ENCODE measurements at places on chromosomes 13 and 19.

GRCh38 chr19:29886586-29886985, 55.5 kb upstream of the URI1 start:
- no peak for DNase-seq

DNA sequence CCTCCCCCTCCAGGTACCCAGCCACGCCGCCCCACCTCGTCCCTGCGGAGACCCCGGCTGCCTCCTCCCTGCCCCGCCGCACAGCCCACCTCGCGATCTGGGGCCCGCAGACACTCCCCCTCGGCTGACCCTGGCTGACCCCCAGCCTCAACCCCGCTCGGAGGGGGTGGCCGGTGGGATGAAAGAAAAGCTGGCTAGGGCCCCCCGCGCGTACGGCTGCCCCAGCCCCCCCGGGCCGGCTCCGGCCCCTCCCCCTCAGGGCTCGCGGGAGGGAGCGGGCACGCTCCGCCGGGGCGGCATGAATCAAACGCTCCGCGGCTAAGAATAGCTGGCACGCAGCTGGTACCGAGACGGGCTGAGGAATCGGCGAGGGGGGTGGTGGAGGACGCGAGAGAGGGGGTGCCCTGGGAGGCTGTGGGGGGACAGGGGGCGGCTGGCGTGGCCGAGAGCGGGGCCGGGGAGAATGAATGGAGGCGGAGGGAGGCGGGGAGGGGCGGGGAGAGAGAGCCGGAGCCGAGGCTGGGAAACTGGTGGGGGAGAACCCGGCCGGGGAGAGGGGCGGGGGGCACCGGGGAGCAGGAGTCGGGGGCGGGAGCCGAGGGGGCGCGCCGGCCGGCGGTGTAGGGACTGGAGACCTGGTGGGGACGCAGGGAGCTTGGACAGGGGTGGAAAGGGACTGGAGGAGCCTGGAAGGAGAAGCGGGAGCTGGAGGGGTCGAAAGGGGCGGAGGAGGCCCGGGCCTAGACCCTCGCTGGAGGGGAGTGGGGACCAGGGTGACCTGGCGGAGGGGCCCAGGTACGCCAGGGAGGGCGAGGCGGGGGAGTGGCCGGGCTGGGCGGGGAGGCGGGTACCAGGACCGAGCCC, 1.1 kb downstream of the SHANK1 start:
- DNase-seq = no peak

- DNase-seq = peak; percentile 69
Measured at GRCh38 chr13:19862481-19863313, 752 bp downstream of the ZMYM5 start.

- no peak for DNase-seq
Measured at GRCh38 chr19:2841855-2842574, 740 bp downstream of the ZNF555 start.

GRCh38 chr19:50889638-50890037, 16.4 kb downstream of the KLK2 start:
- no peak for DNase-seq

DNA sequence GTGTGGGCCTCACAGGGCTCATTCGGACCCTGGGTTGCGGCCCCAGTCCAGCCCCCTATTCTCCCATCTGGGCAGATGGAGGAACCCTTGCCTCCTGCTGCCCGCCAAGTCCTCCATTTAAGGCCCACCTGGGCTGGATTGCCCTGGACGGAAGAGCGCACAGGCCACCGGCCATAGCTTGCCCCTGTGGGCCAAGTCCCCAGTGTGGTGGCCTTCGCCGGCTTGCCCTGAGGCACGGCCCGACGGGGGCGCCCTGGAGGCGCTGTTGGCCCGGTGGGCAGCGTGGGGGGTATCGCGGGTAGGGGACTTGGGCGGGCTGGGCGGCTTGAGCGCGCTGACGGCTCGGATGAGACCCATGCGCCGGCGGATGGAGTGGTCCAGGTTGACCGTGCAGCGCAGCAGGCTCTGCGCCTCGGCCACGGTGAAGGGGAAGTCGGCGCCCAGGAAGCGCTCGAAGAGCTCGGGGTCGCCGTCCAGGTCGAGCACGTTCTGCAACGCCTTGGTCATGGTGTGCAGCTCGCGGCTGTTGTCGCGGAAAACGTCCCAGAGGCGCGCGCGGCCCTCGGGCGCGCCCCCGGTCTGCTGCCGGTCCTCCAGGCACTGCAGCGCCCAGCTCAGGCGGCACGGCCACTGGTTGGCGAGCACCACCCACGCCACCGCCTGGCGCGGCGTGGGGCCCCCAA, 8.8 kb downstream of the NKPD1 start:
- no peak for DNase-seq

GRCh38 chr19:41364524-41365391, 809 bp upstream of the B9D2 start:
- DNase-seq = no peak

DNA sequence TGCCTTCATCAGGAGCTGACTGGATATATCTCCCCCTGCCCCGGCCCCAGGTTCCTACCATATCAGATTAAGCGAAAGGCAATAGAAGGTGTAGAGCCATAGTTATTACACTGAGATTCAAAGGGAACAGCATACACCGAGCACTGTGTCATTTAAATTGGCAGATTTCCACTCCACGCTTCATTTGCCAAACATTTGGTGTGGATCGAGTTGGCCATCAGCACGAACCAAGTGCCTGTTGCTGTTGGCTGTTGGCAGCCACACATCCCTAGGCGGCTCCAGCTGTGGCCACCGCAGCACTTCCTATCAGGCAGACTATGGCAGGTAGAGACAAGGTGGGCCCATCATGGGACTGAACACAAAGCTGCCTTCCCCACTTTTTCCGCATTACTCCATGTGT, 115.8 kb downstream of the CCNA1 start:
- no peak for DNase-seq

GRCh38 chr19:35146746-35147459, 3.8 kb downstream of the FXYD7 start:
- DNase-seq = no peak

DNA sequence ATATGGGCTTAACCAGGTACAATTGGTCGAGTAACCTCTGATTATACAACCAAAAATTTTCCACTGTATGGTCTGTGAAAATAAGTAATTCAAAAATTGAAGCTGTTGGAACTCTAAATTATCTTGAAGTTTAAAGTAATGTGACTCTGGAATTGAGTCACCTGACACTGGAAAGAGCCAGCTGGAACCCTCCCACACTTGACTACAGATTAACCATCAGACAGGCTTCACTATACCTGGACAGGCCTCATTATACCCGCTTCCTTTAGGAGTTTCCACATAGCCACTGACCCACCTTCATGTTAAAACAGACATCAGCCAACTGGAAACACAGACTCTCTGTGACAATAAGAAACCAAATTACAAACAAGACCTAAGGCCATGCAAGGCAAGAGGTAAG, 1.3 kb downstream of the ZNF433 start:
- no peak for DNase-seq

- DNase-seq = no peak
Measured at GRCh38 chr13:41976476-41976875, 15.6 kb upstream of the VWA8 start.

- no peak for DNase-seq
Measured at GRCh38 chr19:54708781-54709180, 15.5 kb upstream of the KIR3DL3 start.

GRCh38 chr13:42876887-42877545, 95.6 kb downstream of the FAM216B start:
- DNase-seq = no peak

GRCh38 chr19:35557539-35558399, 5.7 kb downstream of the ATP4A start:
- DNase-seq = peak; percentile 70

- DNase-seq = no peak
Measured at GRCh38 chr13:98919566-98919965, 58.3 kb downstream of the DOCK9 start.

- peak; percentile 69 for DNase-seq
Measured at GRCh38 chr19:30784850-30785457, 412.8 kb downstream of the ZNF536 start.

DNA sequence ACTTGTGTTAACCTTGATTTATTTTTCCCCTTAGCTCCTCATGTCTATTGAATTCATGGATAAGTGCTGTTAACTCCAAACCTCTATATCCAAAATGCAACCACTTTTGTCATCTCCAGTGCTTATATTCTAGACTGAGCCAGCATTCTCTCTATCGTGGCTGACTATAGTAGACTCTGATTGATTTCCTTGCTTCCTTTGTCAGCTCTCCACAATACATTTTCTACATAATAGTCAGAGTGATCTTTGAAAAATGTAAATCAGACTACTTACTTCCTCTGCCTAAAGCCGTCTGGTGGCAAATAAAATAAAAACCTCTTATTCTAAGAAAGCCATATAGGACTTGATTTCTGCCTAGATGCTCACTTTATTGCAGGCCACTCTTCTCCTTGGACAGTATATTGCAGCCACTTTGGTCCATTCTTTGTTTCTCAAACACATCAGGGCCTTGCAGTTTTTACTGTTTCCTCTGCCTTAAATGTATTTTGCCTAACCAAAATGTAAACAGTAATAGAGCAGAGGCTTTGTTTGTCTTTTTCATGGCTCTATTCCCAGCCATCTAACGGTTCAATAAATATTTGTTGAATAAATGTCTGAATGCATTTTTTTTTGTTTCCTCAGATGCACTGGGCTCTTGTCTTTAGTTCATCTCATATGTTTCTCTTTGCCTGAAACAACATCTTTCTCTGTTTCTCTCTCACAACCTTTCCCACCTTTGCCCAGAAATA, 243.6 kb upstream of the CSNK1A1L start:
- DNase-seq = no peak

Data from activated naive CD8-positive, alpha-beta T cell treated with anti-CD3 and anti-CD28 coated beads, Interleukin-2, amount 10 ng/mL, durations not matched to agents 7 days and 5 days (primary cell).